Activated T-helper 1 cell treated with anti-CD3 and anti-CD28 coated beads, Interleukin-12 subunit alpha, Interleukin-12 subunit beta, Interleukin-2, Interleukin-4 antibody, amounts not matched to agents 30 ng/mL and 10 ng/mL and 1 ng/mL, durations not matched to agents 14 hours and 24 hours and 36 hours (primary cell): ENCODE measurements at places on chromosomes 3 and 15.

DNA sequence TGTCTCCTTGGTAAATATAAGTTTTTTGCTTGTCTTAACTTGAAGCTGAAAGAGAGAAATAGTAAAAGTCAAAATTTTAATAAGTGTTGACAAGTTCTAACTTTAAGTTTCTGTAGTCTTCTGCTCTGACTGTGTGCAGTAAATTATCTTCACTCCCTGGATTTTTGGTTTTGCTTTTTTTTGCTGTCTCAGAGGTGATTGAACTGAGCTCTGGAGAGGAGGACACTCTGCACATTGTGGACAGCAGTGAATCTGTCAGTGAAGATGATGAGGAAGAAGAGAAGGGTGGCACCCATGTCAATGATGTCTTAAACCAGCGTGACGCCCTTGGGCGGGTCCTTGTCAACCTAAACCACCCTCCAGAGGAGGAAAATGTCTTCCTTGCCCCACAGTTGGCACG, 40.5 kb upstream of the TEX264 start:
- DNase-seq, result no peak

- no peak for DNase-seq
Observed at GRCh38 chr15:72916897-72917296, 133.3 kb upstream of the ADPGK start.

DNA sequence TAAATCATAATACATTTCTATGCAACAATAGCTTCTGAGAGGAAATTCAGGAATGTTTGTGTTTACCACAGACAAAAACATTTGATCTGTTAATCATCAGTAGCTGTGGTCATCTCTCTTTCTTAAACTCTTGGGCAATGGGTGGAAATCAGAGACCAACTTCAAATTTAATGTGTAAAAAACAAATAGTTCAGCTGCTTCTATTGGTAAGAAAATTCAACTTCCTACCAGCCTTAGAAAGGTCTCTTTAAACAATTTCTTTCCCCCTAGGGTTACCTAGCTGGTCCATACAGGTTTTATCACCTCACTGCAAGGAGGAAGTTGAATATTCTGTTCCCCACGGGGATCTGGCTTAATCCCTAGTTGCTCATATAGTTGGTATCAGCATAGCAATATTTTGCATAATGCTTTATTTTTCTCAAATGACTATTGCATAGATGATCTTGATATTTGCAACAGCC, 20.3 kb upstream of the PPP4R2 start:
- no peak for DNase-seq

GRCh38 chr3:26515351-26515750, 107.2 kb upstream of the LRRC3B start:
- DNase-seq, result no peak

DNA sequence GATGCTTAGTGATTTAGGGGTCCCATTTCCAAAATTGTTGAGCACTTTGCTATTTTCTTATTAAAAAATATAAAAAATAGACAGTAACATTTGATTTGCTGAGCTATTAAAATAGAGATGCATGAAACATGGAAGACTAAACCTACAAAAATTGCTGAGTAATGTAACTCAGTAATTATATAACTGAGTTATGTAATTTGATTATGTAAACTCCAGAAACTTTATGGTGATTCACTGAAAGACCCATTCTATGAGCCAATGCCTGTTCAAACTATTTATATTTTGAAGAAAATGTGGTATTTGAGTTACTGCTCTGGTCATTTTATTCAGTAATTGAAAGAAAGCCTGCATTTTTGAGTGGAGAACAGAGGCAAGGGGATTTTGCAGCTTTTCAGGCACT, 1221.5 kb upstream of the ALCAM start:
- DNase-seq, result no peak

- no peak for DNase-seq
Observed at GRCh38 chr3:171023566-171023965, 3.0 kb downstream of the SLC2A2 start.

- DNase-seq, result no peak
Observed at GRCh38 chr3:105040026-105040622, 326.6 kb upstream of the ALCAM start.

DNA sequence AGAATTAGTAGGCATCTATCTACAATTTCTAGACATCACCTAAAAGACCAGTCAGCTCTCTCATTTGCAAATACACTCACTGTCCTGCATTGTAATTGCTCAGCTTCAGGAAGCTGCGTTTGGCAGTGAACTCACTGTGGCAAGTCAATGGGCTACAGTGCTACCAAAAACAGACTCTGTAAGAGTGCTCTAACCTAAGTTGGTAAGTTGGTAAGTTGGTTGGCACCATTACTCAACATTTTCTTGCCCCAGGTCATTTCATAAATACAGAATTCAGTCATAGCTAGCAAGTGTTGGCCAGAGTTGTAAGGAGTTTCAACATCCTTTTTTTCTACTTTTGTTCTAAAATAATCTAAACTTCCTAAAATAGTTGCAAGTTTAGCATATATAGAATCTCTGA, 466.3 kb downstream of the NAALADL2 start:
- DNase-seq, result no peak

- no peak for DNase-seq
Observed at GRCh38 chr15:70575231-70576226, 187.8 kb downstream of the UACA start.

- DNase-seq, result peak; percentile 48
Observed at GRCh38 chr15:90686435-90687218, 30.5 kb upstream of the BLM start.

- no peak for DNase-seq
Observed at GRCh38 chr15:101810876-101811275, 1.1 kb upstream of the OR4F15 start.

DNA sequence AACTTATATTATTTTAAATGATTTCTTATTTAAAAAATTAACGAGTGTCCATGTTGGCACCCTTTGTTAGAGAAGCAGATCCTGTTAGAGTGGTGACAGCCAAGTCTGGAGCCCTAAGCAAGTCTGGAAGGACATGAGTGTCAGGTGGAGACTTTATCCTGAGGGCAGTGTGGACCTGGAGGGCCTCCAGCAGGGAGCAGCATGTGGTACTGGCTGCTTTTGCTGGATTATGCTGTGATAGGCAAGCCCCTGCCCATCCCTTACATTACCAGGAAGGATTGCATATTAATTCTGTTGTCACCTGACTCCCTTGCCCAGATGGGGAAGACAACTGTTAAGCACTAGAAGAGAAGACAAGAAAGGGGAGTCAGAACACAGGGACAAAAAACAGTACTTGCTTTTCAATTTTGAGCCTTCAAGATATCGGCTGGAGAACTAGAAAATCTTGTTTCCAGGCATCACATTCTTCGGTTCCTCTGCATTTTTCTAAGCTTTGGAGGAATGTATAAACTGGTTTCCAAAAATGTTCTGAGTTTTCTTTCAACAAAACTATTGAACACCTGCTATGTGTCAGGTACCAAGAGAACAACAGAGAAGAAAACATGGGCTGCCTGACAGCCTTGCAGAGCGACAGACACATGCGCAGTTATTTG, 22.7 kb downstream of the ZNF860 start:
- DNase-seq, result no peak

DNA sequence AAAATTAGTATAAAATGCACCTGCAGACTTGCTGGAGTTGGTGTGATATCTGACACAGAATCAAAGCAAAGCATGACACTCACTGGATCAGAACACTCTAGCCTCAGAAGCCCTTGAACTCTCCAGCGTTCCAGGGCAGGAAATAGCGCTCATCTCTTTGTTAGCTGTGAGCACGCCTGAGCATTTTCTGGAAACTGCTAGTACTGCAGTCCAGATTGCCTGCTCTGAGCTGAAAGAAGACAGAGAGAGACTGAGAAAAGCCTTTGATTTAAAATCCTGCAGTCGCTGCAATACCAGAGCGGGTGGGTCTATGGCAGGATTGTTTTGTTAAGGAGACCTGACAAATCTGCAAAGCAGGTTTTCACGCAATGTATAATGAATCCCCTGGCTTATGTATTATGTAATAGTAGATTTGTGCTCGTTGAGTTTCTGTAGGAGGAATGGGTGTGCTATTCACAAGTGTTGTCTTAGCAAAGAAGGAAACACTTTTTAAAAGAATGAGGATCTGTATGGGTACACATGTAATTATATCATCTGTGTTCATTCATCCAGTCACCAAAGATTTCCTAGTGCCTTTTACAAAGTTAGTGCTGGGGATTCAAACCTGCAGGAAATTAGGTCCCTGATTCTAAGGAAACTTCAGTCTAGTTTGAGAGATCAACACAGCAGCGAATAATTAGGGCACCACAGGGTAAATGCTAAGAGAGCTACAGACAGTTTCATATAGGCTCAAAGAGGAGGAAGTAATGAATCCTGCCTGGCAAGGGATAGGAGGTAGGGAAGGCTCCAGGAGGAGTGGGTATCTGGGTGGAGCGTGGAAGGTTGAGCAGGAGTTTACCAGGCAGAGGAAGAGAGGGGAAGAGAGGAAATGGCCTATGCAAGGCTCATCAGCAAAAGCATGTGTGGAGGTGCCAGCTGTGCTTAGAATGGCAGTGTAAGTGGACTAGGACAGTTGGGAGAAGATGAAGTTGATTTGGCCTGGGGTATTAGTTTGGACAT, 26.1 kb upstream of the MGLL start:
- DNase-seq, result no peak

GRCh38 chr3:128247666-128248409, 94.6 kb downstream of the EEFSEC start:
- DNase-seq, result no peak

DNA sequence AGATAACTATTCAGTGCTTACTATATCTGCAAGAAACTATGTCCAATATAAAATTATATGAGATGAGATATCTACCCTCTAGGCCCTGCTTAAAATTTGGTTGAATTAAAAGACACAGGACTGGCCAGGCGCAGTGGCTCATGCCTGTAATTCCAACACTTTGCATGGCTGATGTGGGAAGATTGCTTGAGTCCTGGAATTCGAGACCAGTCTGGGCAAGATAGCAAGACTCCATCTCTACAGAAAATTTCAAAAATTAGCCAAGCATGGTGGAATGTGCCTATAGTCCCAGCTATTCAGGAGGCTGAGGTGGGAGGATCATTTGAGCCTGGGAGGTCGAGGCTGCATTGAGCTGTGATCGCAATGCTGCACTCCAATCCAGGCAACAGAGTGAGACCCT, 303.7 kb upstream of the UBE2E2 start:
- no peak for DNase-seq

DNA sequence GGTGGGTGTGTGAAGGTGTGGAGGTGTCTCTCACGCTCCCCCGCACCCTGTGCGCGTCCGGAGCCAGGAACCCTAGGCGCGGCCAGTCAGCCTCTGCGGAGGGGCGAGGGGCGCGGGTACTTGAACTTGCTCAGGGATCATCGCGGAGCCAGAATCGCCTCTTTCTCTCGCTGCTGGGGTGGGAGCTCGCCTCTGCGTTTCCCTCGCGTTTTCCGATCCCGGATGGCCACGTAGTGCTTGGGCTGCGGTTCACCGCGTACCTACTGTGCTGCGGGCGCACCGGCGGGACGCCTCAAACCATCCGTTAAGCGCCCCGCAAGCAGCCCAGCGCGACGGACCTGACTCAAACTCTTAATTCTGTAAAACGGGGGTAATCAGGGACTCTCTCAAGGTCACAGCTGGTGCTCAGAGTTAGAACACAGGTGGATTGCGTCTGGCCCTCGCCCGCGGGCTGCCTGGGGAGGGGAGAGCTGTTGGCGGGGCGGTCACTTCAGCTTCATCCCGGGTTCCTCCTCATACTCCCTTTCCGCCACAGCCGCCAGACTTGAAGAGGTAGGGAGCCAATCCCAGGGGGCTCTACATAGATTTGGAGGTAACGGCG, 686 bp downstream of the MYRIP start:
- no peak for DNase-seq

GRCh38 chr15:56971571-56971970, 53.1 kb downstream of the TCF12 start:
- no peak for DNase-seq

GRCh38 chr15:38226608-38227266, 25.9 kb upstream of the SPRED1 start:
- no peak for DNase-seq

DNA sequence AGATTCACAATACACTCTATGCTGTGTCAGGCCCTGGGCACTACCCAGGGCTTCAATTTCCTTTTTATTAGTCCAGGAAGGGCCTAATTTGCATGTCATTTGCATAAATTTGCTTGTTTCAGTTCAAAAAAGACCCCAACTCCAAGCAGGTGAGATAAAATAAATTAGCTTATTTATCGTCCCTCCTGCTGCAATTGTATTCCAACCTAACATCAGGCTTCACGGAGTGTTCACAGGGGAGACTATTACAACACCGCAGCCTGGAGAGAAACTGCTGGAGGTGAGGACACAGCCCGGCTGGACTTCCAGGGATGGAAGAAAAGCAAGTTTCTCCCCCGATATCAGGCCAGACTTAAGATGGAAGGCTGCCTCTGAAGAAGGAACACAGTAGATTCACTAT, 62.8 kb downstream of the MEGF11 start:
- no peak for DNase-seq

- DNase-seq, result peak; percentile 32
Observed at GRCh38 chr15:60004846-60005351, 788 bp downstream of the FOXB1 start.

DNA sequence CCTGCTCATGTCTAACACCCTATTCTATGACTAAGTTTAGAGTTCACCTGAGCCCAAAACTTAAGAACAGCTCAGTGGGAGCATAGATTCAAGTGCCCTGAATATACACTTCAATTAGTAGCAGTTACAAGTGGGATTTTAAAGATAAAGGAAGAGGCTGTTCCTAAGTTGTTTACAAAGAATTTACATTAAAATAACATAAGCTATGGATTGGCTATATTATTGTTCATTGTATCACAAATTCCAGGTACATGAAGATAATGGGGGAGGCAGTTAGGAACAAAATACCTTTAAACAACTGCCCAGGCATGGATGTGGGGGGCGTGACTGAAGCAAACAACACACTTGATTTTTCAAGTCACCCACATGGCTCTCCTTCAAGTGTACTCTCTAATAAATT, 52.7 kb downstream of the ROPN1B start:
- DNase-seq, result no peak

GRCh38 chr3:177150970-177151627, 46.2 kb downstream of the TBL1XR1 start:
- DNase-seq, result no peak
